ENCODE measurements at places on chromosomes 4 and X.

GRCh38 chr4:89307446-89308160 is at the start of gene GPRIN3:
Gene GPRIN3, minus strand, starts transcription at chr4:89307800. Its CDS starts 57,690 bp downstream, at chr4:89250110.
- DNase-seq: peak; percentile 77

DNA sequence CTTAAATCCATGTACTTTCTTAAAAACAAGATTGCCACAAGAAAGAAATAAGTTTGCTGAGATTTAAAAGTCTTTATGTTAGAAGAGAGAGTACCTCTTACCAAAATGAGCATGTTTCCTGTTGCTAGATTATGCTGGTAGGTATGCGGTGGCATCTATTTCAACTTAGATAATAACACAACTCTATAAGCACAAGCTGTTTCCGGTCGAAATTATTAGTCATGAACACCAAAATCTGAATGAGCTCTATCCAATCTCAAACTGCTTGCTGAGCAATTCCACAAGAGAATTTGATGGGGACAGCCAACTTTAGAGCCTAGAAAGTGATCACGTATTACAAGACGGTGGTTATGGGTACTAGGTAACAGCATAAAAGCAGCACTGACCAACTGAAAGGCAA is 49.3 kb downstream of the CBR4 start:
- DNase-seq: no peak

GRCh38 chr4:3851881-3852280 is 85.7 kb downstream of the ADRA2C start:
- DNase-seq: no peak

DNA sequence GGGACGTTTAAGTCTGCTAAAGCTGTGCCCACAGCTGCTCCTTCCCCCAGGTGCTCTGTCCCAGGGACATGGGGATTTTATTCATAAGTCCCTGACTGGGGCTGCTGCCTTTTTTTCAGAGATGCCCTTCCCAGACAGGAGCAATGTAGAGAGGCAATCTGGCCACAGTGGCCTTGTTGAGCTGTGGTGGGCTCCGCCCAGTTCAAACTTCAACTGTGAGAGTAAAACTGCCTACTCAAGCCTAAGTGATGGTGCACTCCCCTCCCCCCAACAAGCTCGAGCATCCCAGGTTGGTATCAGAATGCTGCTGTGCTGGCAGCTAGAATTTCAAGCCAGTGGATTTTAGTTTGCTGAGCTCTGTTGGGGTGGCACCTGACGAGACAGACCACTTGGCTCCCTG is 1371.4 kb downstream of the ADGRL3 start:
- no peak for DNase-seq

- no peak for DNase-seq
These were observed 250.7 kb downstream of the CBR4 start for GRCh38 chr4:168759321-168759720.

- no peak for DNase-seq
These were observed 2.7 kb downstream of the CT55 start for GRCh38 chrX:135168486-135168885.

- no peak for DNase-seq
These were observed 210.7 kb downstream of the PDGFRA start for GRCh38 chr4:54439831-54440243.

DNA sequence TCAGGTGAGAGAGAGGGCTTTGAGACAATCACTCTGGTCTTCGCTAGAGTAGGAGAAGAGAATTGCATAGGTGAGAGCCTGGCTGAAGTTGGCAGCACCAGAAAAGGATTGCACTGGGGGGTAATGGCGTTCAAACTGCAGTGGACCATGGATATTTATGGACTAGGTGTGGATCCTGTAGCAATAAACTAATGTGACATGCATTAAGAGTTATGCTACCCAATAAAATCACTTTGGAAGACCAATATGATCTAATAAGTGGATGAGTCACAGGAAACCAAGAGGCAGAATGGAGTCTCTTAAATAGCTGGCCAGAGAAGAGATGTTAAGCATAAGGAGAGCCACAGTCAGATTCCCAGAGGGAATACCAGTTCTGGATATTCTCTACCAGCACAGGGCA is 259.8 kb downstream of the FBXO8 start:
- DNase-seq: no peak

DNA sequence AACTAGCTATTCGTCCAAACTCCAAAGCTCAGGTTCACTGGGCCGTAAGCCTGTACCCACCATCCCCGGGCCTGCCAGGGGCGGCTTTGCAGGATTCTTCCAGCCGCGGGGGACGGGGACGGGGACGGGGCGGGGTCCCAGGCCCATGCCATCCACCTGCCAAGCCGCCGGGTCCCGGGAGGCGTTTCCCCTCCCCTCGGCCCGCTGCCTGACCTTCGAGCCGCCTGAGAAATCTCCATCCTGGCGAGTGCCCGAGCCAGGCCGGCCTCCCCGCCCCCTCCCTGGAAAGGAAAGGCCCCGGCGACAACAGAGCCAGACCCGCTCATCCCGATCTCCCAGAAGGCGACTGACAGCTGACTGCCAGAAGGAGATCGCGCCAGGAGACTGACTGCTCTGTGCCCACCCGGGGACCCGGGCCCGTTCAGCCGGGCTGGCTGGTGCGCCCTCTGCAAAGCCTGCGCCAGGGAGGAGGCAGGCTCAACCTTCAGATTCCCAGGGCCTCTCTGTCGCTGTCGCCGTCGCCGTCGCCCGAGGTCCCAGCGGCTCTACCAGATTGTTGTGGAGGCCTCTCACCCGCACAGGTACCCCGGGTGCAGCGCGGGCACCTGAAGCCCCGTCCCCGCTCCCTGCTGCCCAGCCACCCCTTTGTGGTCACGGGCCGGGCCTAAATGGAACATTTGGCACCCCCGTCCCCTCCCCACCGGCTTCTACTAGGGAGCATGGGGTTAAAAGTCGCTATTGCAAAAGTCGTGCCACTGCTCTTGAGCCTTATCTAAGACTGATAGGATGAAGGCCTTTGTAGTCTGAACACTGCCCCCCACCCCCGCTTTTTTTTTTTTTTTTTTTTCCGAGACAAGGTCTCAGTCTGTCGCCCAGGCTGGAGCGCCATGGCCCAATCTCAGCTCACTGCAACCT is at the start of gene RGN:
TSS of gene RGN (plus strand) at position 315 of the 915 bp plus-strand sequence. CDS start 2,702 bp downstream, outside the sequence.
- no peak for DNase-seq

DNA sequence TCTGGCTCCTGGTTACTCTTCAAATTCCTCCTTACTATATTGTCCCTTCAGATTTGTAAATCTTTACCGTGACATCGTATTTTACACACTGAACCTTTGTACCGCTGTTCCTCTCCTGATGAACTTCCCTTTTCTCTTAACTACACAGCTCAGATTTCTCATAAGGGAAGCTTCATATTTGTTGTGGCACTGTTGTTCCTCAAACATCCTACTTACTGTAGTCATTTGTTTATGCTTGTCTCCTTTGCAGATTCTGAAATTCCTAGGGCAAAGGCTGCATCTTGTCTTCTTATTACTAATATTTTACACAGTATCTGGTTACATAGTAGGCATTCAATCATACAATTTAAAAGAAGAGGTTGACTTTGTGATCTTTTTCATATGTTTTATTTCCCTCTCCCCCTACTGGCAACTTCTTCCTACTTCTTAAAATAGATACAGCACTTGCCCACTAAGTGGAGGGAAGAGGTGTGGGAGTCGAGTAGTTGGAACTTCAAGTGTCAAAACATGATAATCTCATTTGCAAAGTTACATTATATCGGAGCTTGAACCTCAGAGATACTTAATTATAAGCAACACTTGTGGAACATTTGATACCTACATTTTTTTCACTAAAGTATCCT is 50.0 kb downstream of the TET2 start:
- no peak for DNase-seq

DNA sequence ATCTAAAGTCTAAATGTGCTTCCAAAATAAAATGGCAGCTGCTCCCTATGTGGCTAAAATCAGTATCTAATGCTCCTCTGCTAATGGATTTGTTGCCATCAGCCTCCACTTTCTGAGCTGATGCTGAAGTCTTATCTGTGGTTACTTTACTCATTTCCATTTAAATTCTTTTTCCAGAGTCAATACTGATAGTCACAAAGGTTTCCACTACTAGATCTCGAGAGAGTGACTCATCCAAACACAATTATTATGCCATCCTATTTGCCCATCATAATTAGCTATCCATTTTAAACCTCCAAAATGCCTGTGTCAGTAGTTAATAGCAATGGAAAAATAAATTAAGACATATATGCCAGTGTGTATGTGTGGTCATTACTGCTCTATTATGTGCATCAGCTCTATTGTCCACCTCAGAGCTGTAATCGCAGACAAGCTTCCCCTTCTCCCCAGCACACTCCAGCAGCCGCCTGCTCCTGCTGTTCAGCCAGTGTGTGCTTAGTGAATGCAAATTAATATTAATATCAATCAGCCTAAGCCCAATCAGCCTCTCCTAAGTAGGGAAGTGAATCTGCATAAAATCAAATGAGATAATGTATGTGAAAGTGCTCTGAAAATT is 199.8 kb upstream of the ZIC3 start:
- no peak for DNase-seq

GRCh38 chrX:134738986-134739740 is 80.9 kb upstream of the PLAC1 start:
- no peak for DNase-seq

GRCh38 chrX:72735561-72735960 is 21.5 kb upstream of the PHKA1 start:
- DNase-seq: no peak

DNA sequence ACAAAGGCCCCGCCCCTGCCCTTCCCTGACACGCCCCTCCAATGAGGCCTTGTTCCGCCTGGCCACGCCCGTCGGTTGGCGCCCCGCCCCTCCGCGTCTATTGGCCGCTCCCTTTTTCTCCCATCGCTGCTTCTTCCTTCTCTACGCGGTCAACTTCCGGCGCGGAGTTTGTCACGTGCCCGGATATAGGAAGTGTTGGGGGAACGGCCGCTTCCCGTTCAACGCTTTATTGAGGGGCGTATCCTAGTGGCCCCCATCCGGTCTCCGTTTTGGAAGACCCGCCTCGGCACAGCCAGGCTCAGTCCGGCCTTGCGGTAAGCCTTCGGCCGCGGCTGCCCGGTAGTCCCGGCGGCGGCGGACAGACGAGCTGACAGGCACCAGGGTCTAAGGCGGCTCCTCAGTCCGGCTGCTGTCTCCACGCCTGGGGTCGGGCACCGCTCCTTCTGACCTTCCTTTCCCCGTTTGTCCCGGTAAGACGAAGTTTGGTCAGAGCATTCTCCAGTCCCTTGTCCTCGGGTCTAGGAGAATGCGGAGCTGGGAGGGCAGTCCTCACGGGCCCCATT is at the start of gene EXOC1:
TSS of gene EXOC1 (plus strand) at position 165 of the 563 bp plus-strand sequence. CDS start 4,676 bp downstream, outside the sequence.
- peak; percentile 99 for DNase-seq

DNA sequence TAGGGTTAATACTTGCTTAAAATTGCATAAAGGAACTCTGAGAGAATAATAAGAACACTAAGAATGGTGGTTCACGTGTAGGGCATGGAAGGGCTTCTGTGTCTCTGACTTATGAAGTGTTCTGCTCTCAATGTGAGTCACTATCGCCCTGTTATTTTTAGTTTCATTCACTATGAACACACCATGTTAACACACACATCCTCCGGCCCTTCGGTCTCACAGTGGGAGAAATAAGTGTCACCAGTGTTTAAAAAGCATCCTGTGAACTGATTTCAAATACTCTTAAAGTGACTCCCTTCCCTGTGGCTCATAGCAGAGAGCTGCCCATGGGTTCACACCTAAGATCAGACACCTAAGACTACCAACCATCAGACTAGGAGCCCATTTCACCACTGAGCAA is 33.8 kb upstream of the FGFBP2 start:
- no peak for DNase-seq

DNA sequence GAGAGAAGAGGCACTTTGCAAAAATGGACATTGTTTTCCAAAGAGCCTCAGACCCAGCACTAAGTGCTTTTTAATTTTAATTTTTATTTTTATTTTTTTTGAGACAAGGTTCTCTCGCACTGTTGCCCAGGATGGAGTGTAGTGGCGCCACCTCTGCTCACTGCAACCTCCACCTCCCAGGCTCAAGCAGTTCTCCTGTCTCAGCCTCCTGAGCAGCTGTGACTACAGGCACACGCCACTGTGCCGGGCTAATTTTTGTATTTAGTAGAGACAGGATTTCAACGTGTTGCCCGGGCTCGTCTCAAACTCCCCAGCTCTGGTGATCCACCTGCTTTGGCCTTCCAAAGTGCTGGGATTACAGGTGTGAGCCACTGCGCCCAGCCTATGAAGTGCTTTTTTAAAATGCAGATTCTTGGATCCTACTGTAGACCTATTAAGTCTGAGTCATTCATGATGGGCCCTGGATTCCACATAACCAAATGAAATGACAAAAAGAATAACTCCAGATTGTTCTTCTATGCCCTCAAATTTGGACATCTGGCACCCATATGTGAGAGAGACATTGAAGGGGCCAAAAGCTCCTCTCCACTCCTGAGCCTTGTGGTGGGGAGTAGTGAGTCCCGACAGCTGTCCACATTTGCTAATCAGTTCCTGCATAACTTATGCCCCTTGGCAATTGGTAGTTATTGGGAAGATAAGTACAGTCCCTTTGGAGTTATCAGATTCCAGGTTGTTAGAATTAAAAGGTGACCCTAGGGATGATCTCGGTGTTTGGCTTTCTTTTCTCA is 3.6 kb downstream of the NOCT start:
- no peak for DNase-seq

DNA sequence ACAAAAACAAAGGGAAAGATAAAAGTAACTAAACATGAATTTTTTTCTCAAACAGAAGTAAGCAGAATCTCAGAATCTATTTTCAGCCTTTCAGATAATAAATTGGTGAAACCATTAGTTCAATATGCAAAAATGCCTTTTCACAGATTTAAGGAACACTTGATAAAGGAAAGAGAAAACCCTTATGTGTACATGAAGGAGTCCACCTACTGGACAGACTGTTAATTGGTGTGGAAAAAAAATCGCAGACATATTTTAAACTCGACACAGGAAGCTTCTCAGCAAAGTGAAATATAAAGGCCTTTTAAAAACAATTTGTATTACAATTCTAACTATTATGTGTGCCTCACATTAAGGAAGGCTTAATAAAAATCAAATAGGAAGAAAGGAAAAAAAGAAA is 22.3 kb downstream of the COX7B2 start:
- DNase-seq: no peak

GRCh38 chr4:154312246-154312645 is 179.4 kb downstream of the DCHS2 start:
- DNase-seq: no peak

GRCh38 chr4:71978210-71978835 is 53.5 kb upstream of the NPFFR2 start:
- no peak for DNase-seq

DNA sequence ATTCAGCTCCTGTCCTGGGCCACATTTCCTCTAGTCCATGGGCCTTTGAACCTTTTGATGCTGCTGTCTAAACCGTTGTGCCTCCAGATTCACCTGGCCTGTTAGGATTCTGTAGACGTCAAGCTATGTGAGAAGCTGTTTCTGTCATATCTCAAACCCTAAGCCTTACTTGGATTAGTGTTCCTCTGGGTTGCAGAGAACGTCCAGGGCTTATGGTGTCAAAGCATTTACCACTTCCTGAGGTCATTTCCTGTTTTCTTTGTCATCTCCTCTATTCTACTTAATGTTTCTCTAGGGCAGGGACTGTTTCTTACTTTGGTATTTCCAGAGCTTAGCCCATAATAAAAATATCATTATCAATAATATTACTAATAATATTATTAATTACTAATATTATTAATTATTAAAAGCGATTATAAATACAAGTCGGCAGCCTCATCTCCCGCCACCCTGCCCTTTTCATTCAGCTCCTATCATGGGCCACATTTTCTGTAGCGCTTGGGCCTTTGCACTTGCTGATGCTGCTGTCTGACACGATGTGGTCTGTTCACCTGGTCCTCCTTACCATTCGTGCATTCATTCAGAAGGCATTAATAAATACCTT is 19.1 kb downstream of the PRIMPOL start:
- DNase-seq: no peak

Measured in activated naive CD4-positive, alpha-beta T cell treated with anti-CD3 and anti-CD28 coated beads, Interleukin-2, amount 50 U/mL, for 16 hours (primary cell).